ENCODE measurements at places on chromosomes 12 and 14.
A peak's percentile ranks its signal among the peaks of the same experiment; 100 is the strongest.

- DNase-seq: peak; percentile 56
These were observed 286.4 kb downstream of the PCNX1 start for GRCh38 chr14:71193663-71194062.

DNA sequence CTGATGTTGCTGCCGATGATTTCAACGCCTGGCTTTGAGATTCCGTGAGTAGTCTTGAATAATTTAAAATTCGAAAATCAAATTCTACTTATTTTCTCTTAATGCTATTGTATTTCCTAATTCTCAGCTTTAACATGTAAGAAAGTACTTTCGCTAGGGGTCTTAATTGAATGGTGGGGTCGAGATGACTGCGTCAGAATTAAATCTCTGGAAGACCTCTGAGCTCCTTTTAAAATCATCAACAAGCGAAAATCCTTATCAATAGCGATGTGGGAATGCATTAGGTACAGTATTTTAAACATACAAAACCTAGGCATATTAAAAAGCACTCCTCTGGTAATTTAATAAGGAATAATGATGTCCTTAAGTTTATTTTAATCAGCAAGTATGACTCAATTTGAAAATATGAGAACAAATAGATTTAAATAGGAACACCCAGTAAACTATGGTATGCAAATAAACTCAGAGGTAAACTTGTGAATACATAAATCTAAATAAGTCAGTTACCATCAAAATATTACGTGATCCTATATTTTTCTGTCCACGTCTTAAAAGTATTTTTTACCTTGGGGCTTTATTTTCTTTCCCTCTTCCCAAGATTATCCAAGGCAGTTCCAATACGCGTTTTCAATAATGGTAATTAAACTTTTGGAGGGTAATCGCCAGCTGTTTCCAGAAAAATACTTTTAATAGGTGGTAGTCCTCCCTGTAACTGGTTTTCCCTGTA, 1.4 kb downstream of the FOXA1 start:
- DNase-seq: no peak

DNA sequence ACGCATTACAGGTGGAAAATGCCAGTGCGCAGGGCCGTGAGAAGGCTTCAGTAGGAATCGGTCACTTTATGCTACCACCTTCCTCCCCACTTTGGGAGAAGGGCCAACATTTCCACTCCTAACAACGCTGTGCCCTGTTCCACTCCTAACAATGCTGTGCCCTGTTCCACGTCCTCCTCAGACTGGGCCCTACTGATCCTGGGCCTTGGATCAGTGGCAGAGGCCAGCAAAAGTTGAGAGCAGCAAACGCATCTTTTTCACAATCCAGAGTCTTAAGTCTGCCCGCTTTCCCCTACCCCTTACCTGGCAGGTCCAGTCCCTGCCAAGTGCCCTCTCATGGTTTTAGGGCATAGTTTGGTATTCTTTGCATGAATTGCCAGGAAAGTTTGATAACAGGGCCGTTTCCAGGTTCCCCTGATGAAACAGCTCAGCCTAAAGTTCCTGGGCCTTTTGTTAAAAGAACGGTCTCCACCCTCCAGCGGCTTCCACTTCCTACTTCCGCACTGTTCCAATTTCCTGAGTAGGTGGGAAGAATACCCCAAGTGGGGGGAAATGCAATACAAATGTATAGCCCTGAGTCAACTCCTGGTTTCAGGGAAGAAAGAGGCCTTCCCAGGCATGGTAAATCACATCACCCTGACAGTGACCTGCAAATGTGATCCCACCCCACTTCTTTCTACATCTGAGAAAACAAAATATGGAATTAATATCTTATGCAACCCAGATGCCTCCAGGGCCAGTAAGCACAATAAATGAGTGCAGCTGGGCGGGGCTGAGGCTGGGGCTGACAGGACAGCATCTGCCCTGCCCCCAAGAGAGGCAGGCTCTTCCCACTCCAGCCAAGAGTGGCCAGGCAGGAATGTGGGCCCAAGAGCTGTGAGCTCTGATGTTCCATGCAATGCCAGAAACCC, 15.0 kb downstream of the KCTD10 start:
- DNase-seq: peak; percentile 93

- no peak for DNase-seq
These were observed 35.0 kb downstream of the ITPR2 start for GRCh38 chr12:26798023-26798422.

GRCh38 chr14:63991833-63992232, 139.0 kb downstream of the SYNE2 start:
- DNase-seq: no peak

DNA sequence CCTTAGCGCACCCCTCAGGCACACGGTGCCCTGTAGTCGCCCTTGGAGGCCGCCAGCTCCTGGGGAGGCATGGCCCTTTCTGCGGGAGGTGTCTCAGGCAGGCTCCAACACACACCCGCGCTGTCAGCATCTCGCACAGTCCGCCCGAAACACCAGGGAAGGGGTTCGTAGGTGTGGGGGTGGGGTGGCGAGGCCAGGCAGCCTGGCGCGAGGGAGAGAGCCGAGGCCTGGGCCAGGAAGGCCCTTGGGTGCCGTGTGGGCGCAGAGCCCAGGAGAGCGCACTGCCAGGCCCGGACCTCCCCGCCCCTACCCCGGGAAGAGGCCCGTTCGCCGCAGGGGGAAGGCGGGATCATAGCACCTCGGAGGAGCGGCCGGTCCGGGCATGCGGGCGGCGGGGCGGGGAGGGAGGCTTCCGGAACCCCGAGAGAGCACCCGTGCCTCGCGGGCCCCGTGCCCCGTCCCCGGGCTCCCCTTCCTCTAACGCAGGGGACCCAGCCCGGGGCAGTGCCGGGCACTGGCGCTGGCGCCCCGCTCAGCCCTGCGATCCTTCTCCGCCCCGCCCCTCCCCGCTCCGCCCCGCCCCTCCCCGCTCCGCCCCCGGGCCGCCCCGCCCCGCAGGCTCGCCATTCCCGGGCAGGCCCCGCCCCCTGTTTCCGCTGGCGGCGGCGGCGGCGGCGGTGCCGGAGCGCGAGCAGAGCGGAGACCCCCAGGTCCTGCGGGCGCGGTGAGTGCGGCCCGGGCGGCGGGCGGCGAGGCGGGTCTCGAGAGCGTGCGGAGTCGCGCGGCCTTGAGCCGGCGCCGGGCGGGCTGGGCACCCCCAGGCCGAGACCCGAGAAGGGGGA, at the start of gene TSPAN9:
Gene TSPAN9, plus strand, starts transcription at position 650 of the 842 bp plus-strand sequence. CDS start 123,815 bp downstream, outside the sequence.
- peak; percentile 71 for DNase-seq

DNA sequence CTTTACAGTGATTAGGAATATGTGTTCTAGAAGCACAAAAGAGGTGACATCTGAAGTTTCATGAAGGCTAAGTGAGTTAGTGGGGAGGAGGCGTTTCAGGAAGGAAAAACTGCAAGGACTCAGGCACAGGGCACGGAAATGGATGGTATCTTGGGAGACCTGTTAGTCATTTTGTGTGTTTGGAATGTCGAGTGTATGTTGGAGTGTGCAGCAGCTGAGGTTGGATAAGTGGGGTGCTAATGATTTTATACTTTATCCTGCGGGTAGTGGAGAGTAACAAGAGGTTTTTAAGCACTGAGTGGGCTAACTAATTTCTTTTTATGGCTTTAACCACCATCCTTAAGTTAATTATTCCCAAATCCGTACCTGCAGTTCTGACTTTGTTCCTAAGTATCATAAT, 571.5 kb upstream of the FBXO33 start:
- no peak for DNase-seq

DNA sequence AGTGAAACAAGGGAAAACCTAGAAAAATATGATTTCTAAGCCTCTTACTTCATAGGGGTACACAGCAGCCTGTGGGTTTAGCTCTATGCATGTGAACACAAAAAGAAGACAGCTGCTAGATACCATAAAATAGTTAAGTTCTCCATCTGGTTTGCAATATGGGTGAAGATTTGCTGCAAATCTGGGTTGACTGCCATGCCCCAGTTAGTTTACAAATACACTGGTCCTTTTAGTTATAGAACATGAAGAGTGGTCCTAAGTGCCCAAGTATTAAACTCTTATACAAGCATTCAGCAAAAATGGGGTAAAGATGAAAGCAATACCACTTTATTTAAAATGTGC, 176.1 kb downstream of the AEBP2 start:
- no peak for DNase-seq

DNA sequence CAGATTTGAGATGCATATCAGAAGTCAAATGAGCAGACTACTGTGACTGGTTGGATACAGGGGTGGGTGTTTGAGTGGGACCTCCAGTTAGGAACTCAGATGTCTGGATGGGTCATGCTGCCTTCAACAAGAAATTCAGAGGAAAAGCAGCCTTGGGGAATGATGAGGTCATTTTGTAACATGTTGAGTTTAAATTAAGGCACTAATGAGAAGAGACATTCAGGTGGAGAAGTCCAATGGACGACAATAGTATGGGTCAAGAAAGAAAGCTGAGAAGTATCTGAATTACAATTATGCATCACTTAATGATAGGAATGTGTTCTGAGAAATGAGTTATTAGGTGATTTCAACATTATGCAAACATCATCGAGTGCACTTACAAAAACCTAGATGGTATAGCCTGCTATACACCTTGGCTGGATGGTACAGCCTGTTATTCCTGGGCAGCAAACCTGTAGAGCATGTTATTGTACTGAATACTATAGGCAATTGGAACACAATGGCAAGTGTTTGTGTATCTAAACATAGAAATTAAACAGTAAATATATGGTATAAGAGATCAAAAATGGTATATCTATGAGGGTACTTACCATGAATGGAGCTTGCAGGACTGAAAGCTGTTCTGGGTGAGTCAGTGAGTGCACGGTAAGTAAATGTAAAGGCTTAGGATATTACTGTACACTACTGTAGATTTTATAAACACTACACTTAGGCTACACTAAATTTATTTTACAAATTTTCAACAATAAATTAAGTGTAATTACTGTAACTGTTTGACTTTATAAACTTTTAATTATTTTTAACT, 414.7 kb downstream of the RAD51B start:
- no peak for DNase-seq

DNA sequence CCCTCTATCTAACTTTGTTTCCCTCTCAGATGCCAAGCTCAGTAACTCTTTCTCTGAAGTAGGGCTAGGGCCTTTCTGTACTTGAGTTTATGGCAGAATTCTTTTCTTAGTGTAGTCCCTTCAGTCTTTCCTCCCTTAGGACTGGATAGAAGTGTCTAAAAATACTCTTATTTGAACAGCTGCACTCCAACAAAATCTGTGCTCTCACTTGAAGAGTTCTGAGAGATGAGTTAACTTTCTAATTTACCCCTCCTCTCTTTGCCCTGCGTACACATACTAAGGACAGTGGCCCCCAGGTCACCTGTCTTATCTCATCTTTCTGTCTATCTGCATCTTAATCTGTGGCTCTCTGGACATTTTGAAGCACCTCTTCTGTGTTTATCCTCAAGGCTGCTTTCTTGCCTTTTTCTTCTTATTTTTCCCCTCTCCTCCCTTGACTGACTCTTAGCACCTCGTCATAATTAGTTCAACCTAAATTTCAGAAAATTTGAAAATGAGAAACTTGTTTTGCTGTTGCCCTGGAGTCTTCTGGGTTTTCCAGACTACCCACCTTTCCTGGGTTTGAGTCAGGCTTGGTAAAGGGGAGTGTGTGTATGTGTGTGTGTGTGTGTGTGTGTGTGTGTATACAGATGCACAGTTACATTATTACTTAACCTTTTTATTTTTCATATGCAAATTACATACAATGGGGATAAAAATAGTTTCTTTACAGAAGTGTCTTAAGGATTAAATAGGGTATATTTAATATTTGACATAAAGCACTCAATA, 23.9 kb downstream of the NCKAP1L start:
- no peak for DNase-seq

- DNase-seq: no peak
These were observed 13.5 kb downstream of the ZNF664 start for GRCh38 chr12:123986374-123986965.

DNA sequence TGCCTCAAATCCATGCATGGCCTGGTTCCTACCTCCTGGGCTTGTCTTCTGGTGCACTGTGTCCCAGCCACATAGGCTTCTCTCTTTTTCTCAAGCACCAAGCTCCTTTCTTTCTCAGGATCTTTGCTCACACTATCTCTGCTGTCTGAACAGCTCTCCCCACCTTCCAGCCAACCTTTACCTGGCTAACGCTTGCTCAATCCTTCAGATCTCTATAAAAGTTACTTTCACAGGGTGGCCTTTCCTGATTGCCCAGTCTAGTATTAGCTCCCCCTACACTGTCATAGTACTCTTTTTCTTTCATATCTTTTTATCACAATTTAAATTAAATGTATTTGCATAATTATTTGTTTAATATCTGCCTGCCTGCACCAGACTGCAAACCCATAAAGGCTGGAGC, 3.8 kb downstream of the PARP11 start:
- no peak for DNase-seq

GRCh38 chr12:100964028-100964427, 169.5 kb downstream of the ANO4 start:
- no peak for DNase-seq

DNA sequence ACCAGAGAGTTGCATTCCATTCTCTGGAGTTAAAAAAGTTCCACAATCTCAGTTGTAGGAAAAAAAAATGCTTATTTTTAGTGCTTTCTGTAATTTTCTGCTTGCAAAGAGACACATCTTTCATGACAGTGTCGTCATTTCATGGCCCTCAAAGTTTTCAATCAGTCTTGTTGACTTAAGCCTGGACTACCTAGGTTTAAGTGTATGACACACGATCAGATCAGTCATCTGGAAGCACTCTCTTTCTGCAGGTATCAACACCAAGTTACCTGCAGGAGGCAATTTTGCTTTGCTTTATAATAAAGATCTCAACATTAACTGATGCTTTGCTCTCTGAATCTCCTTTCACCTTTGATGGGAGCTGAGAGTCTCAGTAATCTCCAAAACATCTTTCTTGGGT, 251.6 kb downstream of the BCAT1 start:
- no peak for DNase-seq

DNA sequence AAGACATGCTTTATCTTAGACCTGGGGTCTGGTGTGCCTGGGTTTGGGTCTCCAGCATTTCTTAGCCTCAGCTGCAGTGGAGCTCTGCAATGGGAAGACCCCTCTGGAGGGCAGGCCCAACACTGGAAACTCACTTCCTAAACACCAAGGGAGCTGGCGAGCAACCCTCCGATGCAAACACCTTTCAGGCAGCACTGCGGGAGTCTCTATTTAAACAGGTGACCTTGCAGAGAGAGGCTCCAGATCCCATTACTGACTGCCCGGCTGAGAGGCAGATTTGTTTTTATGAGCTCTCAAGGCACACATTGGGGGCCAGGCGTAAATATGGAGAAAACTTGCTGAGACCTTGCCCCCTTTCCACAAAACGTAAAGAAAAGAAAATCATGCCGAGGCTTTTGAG, 195.5 kb downstream of the PAX9 start:
- DNase-seq: no peak

DNA sequence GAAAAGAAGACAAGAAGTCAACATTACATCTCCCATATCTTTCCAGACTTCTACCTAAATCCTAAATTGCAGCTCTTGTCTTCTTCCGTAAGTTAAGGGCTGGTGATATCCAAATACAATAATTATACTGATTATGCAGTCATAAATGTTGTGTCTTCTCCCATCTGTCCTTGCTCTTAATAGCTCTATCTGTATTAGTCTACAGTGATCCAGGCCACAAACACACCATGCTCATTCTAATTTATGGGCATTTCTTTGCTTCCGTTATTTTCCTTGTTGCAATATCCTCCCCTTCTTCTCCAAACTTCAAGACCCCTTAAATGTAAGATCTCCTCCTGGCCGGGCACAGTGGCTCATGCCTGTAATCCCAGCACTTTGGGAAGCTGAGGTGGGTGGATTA, 3.7 kb upstream of the MDP1 start:
- no peak for DNase-seq
